ENCODE measurements at places on chromosomes 16 and 17.

- H3K27me3 ChIP-seq = no peaks in the 10 kb centered on the region
- no peak for DNase-seq
- no peak overlapping the region for H3K27ac ChIP-seq
- H3K4me3 ChIP-seq = no peak overlapping the region
- H3K36me3 ChIP-seq = peaks cover 16% of the 10 kb centered on the region
These were observed 24.6 kb downstream of the TBCD start for GRCh38 chr17:82776454-82776853.

DNA sequence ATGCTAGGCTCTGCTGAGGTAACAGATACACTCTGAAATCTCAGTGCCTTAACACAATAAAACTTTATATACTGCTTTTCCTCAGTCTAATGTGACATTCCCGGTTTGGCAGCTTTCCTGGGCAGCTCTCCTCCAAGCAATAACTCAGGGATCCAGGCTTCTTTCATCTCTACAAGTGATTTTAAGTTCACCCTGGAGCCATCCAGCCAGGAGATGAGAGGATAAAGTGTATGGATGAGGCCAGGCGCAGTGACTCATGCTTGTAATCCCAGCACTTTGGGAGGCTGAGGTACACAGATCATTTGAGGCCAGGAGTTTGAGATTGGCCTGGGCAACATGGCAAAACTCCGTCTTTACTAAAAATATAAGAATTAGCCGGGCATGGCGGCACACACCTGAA is 147.2 kb downstream of the UTP18 start:
- H3K4me3 ChIP-seq = no peak overlapping the region
- H3K4me1 ChIP-seq = no peaks in the 10 kb centered on the region
- DNase-seq = no peak

- H3K27ac ChIP-seq = peak overlapping the region; percentile 20
- DNase-seq = peak; percentile 47
- no peaks in the 10 kb centered on the region for H3K27me3 ChIP-seq
- peaks cover 41% of the 10 kb centered on the region for H3K4me1 ChIP-seq
These were observed 68.8 kb downstream of the ABR start for GRCh38 chr17:1110862-1111598.

- no peak overlapping the region for H3K27ac ChIP-seq
- no peaks in the 10 kb centered on the region for H3K36me3 ChIP-seq
- no peaks in the 10 kb centered on the region for H3K4me1 ChIP-seq
- no peak overlapping the region for H3K4me3 ChIP-seq
- H3K27me3 ChIP-seq = no peaks in the 10 kb centered on the region
These were observed 331.0 kb upstream of the CCL2 start for GRCh38 chr17:33924104-33924503.

DNA sequence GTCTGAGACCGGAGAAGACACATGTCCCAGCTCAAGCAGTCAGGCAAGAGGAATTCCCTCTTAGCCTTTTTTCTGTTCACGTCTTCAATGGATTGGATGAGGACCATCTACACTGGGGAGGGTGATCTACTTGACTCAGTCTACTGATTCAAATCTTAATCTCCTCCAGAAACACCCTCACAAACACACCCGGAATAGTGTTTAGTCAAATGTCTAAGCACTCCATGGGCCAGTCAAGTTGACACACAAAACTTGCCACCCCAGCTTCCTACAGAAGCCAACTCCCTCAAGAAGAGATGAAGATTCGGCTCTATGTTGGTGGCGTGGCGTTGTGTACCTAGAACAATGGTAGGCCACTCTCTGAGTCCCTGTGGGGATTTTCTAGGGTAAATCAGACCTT is 22.5 kb upstream of the NKD1 start:
- DNase-seq = no peak
- H3K4me3 ChIP-seq = no peak overlapping the region
- H3K27me3 ChIP-seq = no peaks in the 10 kb centered on the region
- H3K36me3 ChIP-seq = no peaks in the 10 kb centered on the region
- peaks cover under 1% of the 10 kb centered on the region for H3K4me1 ChIP-seq

GRCh38 chr17:3502466-3502865 is 26.7 kb downstream of the ASPA start:
- no peaks in the 10 kb centered on the region for H3K4me1 ChIP-seq
- DNase-seq = no peak
- no peaks in the 10 kb centered on the region for H3K36me3 ChIP-seq
- no peaks in the 10 kb centered on the region for H3K27me3 ChIP-seq
- no peak overlapping the region for H3K27ac ChIP-seq

GRCh38 chr16:5382484-5382883 is 284.9 kb upstream of the EEF2KMT start:
- H3K4me1 ChIP-seq = no peaks in the 10 kb centered on the region
- no peaks in the 10 kb centered on the region for H3K27me3 ChIP-seq
- no peak overlapping the region for H3K27ac ChIP-seq
- no peaks in the 10 kb centered on the region for H3K36me3 ChIP-seq
- DNase-seq = no peak

DNA sequence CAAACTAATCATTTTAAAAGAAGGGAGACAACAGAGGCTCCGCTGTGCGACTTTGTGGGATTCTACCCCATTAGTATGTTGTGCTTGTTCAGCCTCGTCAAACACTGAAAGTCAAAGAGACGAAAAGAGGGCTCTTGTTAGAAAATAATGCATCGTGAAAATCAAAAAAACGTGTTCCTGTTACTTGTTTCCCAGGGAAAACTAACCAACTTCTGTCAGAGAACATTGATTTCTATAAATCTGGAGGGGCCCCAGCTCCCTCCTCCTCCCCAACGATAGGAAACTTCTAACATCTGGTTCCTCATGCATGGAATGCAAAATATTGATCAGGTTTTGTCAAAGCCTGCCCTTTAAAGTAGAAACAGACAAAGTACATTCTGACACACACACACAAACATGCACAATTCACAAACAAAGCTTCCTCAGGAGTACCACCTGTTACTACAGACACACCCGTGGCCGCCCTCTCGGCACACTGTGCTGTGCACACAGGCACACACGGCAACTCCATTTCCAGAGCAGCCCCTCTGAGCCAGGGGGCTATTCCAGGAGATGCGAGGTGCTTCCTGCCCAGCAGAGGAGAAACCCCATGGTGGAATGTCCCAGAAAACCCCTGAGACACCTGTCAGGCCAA is 151.3 kb downstream of the ZFHX3 start:
- H3K27me3 ChIP-seq = no peaks in the 10 kb centered on the region
- DNase-seq = no peak
- peaks cover 2% of the 10 kb centered on the region for H3K36me3 ChIP-seq
- H3K4me3 ChIP-seq = no peak overlapping the region

GRCh38 chr16:58501242-58502131 is 1.5 kb downstream of the NDRG4 start:
- peak overlapping the region; percentile 64 for H3K4me3 ChIP-seq
- peaks cover 7% of the 10 kb centered on the region for H3K4me1 ChIP-seq
- no peak for DNase-seq
- H3K27me3 ChIP-seq = no peaks in the 10 kb centered on the region

DNA sequence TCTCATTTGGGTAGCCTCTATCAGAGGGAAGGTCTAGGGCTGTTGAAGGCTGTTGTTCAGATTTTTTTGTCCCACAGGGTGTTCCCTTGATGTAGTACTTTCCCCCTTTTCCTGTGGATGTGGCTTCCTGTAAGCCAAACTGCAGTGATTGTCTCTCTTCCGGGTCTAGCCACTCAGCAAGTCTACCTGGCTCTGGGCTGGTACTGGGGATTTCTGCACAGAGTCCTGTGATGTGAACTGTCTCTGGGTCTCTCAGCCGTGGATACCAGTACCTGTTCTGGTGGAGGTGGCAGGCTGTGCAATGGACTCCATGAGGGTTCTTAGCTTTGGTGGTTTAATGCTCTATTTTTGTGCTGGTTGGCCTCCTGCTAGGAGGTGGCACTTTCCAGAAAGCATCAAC is 23.3 kb upstream of the CCR7 start:
- H3K4me1 ChIP-seq = peaks cover 4% of the 10 kb centered on the region
- DNase-seq = no peak
- H3K36me3 ChIP-seq = no peaks in the 10 kb centered on the region
- H3K27me3 ChIP-seq = no peaks in the 10 kb centered on the region

GRCh38 chr17:4843321-4844000 is 10.3 kb downstream of the MINK1 start:
- H3K36me3 ChIP-seq = peaks cover 3% of the 10 kb centered on the region
- no peak for DNase-seq
- peaks cover 8% of the 10 kb centered on the region for H3K4me1 ChIP-seq
- H3K4me3 ChIP-seq = no peak overlapping the region
- no peak overlapping the region for H3K27ac ChIP-seq

GRCh38 chr16:85306071-85306792 is 194.0 kb upstream of the CIBAR2 start:
- no peak overlapping the region for H3K4me3 ChIP-seq
- peaks cover 10% of the 10 kb centered on the region for H3K4me1 ChIP-seq
- no peaks in the 10 kb centered on the region for H3K27me3 ChIP-seq
- H3K36me3 ChIP-seq = no peaks in the 10 kb centered on the region
- peak; percentile 97 for DNase-seq

DNA sequence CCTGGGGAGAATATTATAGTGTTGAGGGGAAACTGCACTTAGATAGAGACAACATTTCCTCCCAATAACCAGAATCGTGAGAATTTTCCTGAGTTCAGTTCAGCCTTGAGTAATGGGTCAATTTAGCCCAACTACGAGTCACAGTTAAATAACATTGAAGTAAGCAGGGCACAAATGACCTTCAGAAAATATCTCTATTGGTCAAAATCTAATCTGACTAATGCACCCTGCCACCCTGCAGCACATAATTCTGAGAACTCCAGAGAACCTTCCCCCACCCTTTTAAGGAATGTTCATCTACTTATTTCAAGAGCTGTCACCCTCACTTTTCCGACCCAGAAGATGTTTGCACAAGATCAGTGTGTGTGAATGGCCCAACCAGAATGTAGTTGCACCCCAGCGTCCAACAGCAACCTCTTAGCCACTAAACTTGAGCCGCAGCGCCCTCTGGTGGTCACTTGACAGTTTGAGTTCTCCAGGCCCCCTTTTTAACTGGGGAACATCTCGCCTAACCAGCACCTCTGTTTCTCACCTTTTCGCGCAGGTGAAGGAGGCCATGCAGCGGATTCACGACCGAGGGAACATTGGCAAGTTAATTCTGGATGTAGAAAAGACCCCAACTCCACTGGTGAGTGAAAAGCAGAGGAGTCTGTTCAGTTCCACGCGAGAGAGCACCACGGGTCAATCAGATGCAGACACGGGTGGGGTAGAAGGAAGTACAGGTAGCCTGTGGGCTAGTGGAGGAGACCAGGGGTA is 50.9 kb upstream of the CLEC3A start:
- H3K4me3 ChIP-seq = no peak overlapping the region
- H3K27ac ChIP-seq = no peak overlapping the region
- DNase-seq = peak; percentile 61
- no peaks in the 10 kb centered on the region for H3K4me1 ChIP-seq

- no peaks in the 10 kb centered on the region for H3K4me1 ChIP-seq
- H3K27me3 ChIP-seq = no peaks in the 10 kb centered on the region
- no peak overlapping the region for H3K4me3 ChIP-seq
- no peak overlapping the region for H3K27ac ChIP-seq
These were observed 100.9 kb upstream of the TNRC6C start for GRCh38 chr17:77857613-77858012.

DNA sequence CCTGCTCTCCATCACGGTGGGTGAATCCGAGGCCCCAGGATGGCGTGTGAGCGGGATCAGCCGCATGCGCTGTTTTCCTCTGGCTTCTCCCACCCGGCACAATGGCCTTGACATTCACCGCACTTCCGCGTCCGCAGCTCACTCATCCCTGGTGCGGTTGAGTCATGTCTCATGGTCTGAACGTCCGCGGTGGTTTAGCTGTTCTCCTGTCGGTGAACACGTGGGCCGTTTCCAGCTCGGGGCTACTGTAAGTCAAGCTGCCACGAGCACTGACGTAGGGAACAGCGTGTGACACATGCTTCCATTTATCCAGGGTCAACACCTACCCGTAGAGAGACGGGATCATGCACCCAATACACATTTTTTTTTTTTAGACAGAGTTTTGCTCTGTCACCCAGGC is 15.3 kb upstream of the CACNA1H start:
- no peaks in the 10 kb centered on the region for H3K36me3 ChIP-seq
- H3K4me3 ChIP-seq = no peak overlapping the region
- H3K4me1 ChIP-seq = no peaks in the 10 kb centered on the region
- no peaks in the 10 kb centered on the region for H3K27me3 ChIP-seq
- H3K27ac ChIP-seq = no peak overlapping the region

GRCh38 chr17:57556320-57556719 is 188.8 kb downstream of the CCDC182 start:
- no peak for DNase-seq
- peaks cover 4% of the 10 kb centered on the region for H3K36me3 ChIP-seq
- no peak overlapping the region for H3K27ac ChIP-seq
- no peak overlapping the region for H3K4me3 ChIP-seq
- peaks cover 36% of the 10 kb centered on the region for H3K4me1 ChIP-seq
- no peaks in the 10 kb centered on the region for H3K27me3 ChIP-seq

DNA sequence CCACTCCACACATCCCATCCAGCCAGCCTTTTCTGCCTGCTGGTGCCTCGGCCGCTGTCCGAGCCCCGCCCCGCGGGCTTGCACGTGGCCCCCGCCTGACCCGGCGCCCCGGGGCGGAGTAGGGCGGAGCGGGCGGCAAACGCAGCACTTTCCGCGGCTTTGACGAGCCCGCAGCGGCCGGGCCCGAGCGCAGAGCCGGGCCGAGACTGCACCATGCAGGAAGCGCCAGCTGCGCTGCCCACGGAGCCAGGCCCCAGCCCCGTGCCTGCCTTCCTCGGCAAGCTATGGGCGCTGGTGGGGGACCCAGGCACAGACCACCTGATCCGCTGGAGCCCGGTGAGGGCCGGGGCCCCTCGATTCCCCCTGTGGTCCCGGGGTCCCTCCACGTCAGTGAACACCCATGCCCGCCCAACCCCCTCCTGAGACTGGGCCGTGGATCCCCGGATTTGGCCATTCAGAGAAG is at the start of gene HSF4:
Gene HSF4 (plus strand): TSS at position 147 of the 463 bp plus-strand sequence. CDS start 67 bp downstream, at position 214.
- peak within 1 kb of the TSS; percentile 11 for H3K4me3 ChIP-seq
- peaks cover 80% of the 10 kb centered on the region for H3K27me3 ChIP-seq
- H3K27ac ChIP-seq = no peak within 1 kb of the TSS
- H3K4me1 ChIP-seq = peaks cover 25% of the 10 kb centered on the region

- peak; percentile 96 for DNase-seq
- H3K4me1 ChIP-seq = peaks cover 12% of the 10 kb centered on the region
- no peak overlapping the region for H3K4me3 ChIP-seq
- no peak overlapping the region for H3K27ac ChIP-seq
These were observed 2.7 kb upstream of the RRAD start for GRCh38 chr16:66927918-66928649.
